ENCODE measurements at places on chromosomes 1 and 21.

DNA sequence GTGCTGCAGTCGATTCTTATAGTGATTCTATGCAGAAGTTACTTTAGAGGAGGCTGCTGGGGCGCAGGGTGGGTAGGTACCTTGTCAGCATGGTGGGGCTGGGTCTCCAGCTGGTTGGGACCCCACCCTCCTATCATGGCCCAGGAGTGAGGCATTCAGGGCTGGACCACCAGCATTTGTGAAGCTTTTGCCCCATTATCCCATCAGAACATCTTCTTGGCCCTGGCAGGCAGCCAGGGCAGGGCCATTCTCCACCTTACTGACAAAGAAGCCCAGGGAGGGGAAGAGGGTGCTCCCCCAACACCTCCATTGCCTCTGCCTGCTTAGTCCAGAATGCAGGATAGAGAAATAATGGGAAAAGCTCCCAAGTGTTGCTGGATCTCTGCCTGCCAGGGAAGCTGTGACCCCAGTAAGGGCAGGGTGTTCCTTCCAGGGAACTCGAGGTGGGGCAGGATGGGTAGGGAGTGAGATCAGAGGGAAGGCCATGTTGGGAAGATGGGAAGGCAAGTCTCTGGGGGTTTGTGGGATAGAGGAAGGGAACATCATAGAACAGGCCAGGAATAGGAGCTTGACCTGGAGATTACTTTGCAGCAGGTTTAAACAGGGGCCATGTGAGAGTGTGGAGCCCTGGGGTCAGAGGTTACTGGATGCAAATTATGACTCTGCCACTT, 16.2 kb upstream of the SLC2A1 start:
- DNase-seq: no peak

DNA sequence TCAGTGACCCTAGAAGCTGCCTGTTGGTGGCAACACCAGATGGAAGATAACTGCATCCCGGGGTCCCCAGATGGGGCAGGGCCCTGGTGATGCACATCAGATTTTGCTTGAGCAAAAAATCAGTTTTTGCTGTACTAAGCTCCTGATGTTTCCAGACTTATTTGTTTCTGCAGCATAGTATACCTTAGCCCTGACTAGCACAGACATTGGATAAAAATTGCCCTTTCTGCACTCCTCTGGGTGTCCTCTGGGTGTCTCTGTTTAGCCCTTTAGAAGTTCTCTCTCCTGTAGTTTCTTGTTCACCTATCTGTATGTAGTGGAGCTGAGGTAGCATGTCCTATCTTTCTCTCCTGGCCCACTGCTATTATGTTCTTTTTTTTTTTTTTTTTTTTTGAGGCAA, 30.3 kb upstream of the PLA2G2C start:
- DNase-seq: no peak

DNA sequence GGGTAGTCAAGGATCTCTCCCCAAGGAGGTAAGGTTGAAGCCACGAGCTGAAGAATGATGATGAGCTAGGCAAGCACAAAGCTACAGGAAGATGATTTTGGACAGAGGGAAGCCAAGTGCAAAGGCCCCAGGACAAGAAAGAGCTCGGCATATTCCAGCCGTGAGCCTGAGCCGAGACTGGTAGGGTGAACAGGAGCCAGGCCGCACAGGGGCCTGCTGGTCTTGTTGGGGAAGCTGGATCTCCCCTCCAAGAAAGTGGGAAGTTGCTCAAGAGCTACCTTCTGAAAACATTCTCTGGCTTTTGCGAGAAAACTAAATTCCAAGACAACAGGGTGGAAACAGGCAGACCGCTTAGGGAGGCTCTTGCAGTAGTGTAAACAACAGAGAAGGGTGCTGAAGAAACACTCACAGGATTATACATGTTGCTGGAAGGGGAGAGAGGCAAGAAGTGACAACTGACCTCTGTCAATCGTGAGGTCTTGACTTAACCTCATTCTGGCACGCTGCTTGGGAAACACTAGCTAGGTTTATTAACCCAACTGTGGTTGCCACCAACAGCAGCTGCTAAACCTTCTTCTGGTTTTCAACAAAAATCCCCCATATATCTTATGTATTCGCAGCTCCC, 625.2 kb downstream of the SMYD3 start:
- DNase-seq: no peak

- DNase-seq: no peak
Measured at GRCh38 chr1:96524100-96524499, 197.5 kb upstream of the PTBP2 start.

DNA sequence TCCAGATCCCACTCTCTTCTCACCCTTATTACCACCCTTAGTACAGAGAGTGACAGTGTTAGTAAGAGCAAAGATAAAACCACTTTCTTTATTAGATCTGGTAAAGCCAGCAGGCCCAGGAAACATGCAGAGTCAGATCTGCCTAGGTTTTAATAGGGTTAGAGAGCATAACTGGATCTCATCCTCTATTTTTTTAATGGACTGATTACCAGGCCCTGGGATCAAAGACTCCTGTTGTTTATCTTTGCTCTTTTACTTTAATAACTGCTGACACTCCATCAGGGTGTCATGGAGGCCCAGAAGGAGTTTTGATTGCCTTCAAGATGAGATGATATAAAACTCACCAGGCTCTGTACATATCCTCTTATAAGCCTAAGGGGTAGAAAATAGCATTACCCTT, 45.3 kb upstream of the RGS5 start:
- no peak for DNase-seq

DNA sequence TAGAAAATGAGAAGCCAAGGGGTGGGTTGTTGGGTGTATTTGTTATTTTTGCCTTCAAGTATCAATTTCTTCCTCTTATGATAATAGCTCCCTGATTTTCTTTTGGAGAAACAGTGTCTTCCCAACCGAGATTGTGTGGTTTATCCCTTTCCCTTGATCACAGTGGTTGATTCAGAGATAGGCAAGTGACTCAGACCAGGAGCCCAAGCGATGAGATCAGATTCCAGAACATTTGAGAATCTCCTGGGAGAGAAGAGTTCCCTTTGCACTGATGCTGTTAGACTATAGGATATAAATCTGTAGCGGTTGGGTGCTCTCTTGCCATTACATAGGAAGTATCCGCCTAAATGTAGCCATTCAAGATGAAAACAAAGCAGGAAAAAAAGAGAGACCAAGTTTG, 90.1 kb upstream of the WDR26 start:
- DNase-seq: no peak

DNA sequence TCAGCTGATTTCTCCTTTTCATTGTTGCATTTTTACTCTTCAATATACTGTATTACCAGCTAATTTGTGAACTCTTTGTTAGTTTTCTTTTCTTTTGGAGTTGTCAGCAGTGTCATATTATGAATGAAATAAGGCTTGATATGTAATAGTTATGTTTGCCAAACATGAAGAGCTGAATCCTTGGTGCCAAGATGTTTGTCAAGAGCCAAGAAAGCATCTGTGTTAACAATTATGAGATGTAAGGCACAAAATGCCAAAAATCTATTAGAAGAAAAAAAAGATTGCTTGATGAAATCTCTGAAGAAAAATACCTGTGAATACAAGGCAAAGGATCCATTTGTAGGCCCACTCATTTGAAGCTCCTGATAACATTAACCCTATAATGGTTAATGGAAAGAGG, 48.4 kb upstream of the RNPC3 start:
- no peak for DNase-seq

DNA sequence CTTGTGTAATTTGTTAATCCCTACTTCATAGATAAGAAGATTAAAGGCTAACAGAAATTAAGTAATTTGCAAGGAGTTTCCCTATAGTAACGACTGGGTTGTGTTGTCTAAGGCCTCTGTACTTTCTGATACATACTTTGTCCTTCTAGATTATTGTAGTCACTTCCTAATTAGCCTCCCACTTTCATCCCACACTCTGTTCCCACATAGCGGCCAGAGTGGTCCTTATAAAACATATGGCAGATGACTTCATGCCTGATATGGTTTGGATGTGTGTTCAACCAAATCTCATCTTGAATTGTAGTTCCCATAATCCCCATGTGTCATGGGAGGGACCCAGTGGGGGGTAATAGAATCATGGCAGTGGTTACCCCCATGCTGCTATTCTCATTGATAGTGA, 120.5 kb upstream of the DAB1 start:
- DNase-seq: no peak

GRCh38 chr1:163730411-163730821, 408.7 kb downstream of the NUF2 start:
- no peak for DNase-seq

DNA sequence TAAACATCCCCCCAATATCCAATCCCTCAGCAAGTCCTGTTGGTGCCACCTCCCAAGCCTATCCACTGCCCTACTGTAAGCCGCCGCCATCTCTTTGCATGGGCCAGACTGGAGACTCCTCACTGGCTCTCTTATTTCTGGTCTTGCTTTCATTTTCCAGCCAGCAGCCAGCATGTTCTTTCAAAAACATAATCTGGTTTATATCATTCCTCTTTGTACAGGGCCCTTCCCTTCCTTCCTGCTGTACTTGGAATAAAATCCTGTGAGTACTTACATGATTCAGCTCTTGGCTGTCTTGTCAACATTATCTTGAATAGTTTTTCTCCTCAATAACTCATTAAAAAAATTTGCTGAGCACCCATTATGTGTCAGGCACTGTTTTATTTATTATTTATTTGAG, 28.2 kb downstream of the TLR5 start:
- DNase-seq: no peak

- DNase-seq: no peak
Measured at GRCh38 chr1:8303141-8303540, 14.8 kb upstream of the SLC45A1 start.

All from SK-N-MC (cell line).